Mucosa of descending colon (tissue), 3 donors: ENCODE measurements at places on chromosomes 16 and 17. TPM values are rescaled to one million over a fixed set of nuclear protein-coding genes. Genes with fewer than 3 reads are reported as not detected.

Gene CMTM2
- not detected for total RNA-seq

Gene SARM1
- 15.0 TPM for total RNA-seq

Gene ACBD4
- total RNA-seq, result 28.7 TPM

Gene PIK3R5
- total RNA-seq, result 2.7 TPM

Gene HNF1B
- total RNA-seq, result 34.8 TPM

Gene SOX8
- total RNA-seq, result 0.75 TPM

Gene PLXDC1
- 2.4 TPM for total RNA-seq

- peak; percentile 83 for DNase-seq
Measured at GRCh38 chr17:76736349-76737081, 616 bp downstream of the SRSF2 start.

- DNase-seq, result no peak
Measured at GRCh38 chr16:80751167-80751566, 53.2 kb downstream of the CDYL2 start.

DNA sequence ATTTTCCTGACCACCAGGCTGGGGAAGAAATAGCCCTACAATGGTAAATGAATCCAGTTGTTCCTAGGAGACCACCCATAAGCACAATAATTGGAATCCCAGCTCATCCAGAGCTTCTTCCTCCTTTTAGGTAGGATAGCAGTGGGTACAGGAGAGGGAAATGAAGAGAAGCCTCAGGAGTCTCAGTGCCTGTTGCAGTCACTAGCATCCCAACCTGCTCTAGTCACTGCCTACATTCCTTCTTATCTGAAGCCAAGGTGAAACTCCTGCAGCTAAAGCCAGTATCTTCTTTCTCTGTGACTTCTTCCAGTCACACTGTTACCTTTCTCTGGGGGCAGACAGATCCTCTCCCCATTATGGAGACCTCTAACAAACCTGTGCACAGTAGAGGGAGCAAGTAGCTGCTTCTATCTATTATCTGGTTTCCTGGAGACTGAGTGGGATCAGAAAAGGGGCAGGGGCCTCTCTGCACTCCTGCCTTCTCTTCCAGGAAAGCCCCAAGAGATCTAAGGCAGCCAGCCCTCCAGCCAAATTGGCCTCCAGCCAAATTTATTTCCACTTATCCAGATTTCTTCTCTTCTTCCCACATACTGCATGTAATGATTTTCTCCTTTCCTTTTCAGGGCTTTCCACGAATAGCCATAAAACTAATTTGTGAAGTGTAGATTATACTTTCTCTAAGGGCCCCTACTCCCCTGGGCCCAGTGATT lies 85.5 kb downstream of the SSH2 start:
- DNase-seq, result no peak

DNA sequence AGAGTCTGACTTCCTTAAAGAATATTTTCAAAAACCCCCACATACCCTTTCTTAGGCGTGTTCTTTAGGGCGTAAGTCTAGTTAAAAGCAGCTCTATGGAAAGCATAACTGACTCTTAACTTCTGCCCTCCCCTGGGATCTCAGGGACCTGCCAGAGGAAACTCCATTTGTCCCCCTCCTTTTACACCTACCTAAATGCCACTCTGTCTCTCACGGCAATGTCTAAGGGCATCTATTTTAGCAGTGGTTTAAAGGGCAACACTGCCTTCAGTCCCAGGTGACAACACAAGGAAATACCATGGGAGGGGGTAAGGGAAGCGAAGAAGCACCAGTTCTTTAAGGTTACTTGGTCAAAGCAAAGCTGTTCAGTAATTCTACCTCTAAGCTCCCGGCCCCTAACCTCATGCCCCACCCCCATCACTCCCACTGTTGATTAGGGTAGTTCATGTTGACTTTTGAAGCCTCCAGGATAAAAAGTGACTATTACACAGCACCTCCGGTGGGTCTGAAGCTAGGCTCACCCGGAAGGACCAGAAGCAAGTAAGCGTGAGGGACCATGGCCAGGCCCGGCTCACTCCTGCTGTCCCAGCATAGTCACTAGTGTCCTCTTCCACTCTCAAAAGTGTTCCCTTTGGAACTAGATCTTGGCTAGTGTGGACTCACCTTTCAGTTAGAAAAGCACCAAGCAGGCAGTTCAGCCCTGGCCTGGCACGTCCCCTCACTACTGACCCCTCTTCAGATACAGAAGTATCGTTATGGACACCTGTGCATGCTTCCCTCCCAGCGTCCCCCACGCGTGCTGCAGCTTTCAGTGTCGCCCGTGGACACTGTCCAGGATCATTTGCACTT lies 47.1 kb downstream of the CYTH1 start:
- peak; percentile 58 for DNase-seq

- DNase-seq, result peak; percentile 45
Measured at GRCh38 chr16:81885976-81886586, 107.0 kb downstream of the PLCG2 start.

DNA sequence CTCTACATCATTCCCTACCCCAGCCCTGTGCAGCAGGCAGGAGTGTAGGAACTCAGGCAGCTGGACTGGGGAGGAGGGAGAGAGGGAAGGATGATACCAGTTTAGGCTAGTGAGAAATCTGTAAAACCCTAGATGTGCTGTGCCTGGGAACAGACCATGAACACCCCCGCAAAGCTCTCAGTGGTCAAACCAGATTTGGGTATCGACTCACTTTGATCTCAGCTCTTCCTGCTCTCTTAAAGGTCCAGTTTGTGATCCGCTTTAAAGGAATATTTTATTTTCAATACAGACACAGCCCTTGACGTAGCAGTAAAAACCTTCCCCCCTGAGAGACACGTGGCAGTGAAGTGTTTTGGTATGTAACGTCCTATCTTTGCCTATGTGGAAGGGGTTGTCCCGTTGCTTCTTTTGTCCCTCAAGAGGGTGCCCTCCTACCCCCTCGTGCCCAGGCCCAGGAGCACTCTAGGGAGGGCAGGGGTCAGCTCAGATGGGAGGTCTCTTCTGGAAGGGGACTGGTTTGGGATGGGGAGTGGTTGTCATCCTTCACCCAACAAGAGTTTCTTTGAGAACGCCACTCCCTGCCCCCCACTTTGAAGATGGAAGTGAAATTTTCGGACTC lies 19.3 kb upstream of the TBX2 start:
- no peak for DNase-seq

DNA sequence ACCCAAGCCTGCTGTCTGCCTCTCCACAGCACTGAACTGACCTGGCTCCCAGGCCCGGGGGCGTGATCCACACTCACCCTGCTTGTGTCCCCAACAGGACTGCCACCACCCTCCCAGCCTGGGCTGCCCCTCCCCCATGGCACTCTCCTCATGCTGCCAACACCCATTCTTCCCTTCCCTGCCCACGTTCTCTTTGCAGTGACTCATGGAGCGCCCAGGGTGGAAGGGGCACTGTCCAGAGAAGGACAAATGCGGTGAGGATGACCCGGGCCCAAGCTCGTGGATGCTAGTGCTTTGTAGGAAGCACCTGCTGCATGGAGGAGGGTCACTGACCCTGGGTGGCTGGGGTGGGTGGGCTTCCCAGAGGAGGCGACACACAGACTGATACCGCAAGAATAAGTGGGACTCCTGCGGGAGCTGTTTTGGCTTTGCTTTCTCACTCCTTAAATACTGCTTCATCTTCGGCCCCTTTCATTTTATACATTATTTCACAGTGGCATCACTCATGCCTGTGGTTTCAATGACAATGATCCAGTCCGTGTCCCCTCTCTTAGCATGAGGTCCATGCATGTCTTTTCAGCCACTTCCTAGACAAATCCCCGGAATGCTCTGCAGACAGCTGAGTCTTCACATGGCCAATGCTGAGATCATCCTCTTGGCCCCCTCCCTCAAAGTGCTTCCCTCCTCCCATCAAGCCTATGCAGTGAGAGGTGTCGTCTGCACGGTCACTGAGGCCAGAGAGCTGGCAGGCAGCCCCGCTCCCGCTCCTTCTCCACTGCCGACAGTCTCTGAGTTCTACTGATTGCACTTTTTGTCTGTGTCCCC lies 17.6 kb downstream of the CDK5R1 start:
- DNase-seq, result peak; percentile 39

GRCh38 chr17:8119581-8120519 lies 1.5 kb upstream of the ALOXE3 start:
- peak; percentile 87 for DNase-seq

GRCh38 chr16:53052519-53053501 lies at the start of gene CHD9NB:
TSS of gene CHD9NB (minus strand) at chr16:53052897. CDS start at chr16:53044158, 8,739 bp downstream.
- DNase-seq, result peak; percentile 70

GRCh38 chr17:78890498-78890897 lies 12.5 kb downstream of the CEP295NL start:
- peak; percentile 51 for DNase-seq

- no peak for DNase-seq
Measured at GRCh38 chr17:18977021-18977420, 25.1 kb downstream of the SLC5A10 start.

DNA sequence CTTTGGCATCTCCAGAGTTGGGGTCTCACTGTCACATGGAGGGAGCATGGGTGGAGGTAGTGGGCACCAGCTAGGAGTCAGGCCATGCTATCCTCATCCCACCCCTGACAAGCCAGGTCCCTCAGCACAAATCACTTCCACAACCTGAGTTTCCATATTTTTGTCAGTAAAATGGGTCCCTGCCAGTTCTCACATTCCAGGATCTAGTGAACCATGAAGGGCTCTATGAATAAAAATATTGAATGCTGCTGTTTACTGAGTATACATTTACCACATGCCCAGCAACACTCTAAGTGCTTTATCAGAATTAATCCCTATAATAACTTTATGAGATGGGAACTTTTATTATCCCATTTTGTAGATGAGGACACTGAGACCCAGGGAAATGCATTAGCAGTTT lies 16.8 kb downstream of the SEZ6 start:
- DNase-seq, result no peak
